ENCODE measurements at places on chromosomes 7 and 10.

GRCh38 chr10:137031-137430 is 1.8 kb downstream of the ZMYND11 start:
- peak; percentile 44 for DNase-seq

DNA sequence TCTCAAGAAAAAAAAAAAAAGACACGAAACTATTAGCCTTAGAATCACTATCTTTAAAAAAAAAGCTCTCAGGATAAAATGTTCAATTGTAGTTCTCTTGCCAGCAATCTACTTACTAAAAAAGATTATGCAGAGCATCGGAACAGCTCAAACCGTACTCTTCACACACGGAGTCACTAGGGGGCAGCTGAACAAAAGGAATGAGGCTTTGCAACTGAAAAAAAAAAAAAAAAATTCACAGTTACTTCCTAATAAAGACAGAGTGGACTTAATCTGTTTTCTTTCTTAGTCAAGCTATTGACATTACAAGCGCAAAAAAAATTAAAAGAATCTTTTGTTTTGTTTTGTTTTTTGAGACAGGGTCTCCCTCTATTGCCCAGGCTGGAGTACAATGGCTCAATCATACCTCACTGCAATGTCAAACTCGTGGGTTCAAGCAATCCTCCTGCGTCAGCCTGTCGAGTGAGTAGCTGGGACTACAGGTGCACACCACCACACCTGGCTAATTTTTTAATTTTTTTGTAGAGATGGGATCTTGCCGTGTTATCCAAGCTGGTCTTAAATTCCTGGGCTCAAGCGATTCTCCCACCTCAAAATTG is 11.5 kb downstream of the PMS2 start:
- peak; percentile 79 for DNase-seq

DNA sequence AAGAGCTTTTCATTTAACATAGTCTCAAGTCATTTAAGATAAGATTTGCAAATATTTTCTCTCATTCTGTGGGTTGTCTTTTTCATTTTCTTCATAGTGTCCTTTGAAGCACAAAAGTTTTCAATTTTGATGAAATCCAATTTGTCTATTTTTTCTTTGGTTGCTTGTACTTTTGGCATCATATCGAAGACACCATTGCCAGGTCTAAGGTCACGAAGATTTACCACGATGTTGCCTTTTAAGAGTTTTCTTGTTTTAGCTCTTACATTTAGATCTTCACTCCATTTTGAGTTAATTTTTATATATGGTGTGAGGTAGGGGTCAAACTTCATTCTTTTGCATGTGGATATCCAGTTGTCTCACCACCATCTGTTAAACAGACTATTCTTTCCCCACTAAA is 34.7 kb downstream of the TMEM270 start:
- DNase-seq: no peak

- DNase-seq: no peak
Observed at GRCh38 chr10:101162677-101163076, 31.6 kb downstream of the TLX1 start.

GRCh38 chr10:77907900-77908717 is 18.4 kb downstream of the DLG5 start:
- no peak for DNase-seq

- no peak for DNase-seq
Observed at GRCh38 chr7:12674053-12674452, 13.4 kb upstream of the ARL4A start.

DNA sequence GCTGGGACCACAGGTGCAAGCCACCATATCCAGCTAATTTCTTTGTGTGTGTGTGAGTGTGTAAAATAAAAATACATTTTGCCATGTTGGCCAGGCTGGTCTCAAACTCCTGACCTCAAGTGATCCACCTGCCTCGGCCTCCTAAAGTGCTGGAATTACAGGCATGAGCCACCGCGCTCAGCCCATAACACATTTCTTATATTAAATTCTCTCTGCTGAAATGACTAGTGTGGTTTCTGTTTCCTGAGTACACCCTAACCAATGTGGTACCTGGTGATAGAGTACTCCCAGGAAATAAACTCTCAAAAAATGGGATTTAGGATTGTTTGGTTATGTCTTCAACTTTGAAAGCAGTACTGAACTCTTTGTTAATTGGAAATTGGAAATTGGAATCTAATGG is 19.4 kb upstream of the FHIP2A start:
- DNase-seq: no peak

DNA sequence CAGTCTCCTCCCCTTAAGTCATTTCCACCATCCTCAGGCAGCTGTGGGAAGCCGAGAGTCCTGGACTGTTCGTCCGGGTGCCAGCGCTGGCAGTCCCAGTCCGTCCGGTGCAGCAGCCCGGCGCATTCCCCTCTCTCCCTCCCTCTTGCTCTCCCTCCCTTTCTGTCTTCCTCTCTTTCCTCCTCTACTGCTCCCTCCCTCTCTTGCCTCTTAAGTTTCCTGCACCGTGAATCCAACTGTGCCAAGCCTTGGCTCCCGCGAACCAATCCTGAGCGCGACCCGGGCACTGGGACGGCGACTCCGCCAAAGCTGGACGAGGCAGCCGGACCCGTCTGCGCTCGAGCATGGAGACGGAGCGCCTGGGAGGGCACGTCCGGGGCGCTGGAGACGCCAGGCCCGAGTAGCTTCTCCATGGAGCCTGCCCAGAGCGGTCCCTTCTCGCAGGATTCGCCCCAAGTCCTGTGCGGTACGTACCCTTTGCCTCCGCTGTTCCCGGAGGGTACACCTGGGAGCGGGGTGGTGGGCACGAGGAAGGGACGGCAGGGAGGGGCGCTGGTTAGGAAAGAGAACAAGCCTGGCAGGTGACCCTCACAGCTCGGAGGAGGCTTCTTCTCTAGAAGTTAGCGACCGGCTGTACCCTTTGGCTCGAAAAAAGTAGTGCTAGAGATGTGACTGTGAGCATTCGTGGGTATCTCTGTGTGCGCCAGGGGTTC is 1.0 kb downstream of the NXPH1 start:
- no peak for DNase-seq

GRCh38 chr7:77702513-77702912 is 6.3 kb downstream of the RSBN1L start:
- DNase-seq: no peak

GRCh38 chr10:114399576-114399975 is 4.7 kb downstream of the AFAP1L2 start:
- no peak for DNase-seq
